ENCODE measurements at places on chromosomes 12 and 14.

- DNase-seq, result no peak
Measured at GRCh38 chr14:22412926-22413411, 176.1 kb downstream of the DAD1 start.

GRCh38 chr14:32413967-32414640 lies 85.0 kb downstream of the AKAP6 start:
- DNase-seq, result no peak

DNA sequence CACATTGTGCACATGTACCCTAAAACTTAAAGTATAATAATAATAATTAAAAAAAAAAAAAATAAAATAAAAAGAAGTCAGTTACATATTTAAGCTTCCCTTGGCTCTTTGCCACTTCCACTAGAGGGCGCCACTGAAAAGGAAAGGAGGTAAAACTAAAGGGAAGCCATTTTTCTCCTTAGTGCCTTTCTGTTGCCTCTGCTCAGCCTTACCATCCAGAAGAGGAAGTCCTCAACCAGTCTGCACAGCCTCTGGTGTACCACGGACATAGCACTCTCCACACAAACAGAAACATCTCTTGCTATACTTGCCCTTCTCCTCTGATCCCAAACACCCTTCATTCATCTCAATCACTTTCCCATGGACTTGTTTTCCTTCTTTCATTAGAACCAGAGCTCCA lies 169.0 kb upstream of the EEA1 start:
- DNase-seq, result peak; percentile 67

GRCh38 chr12:129067491-129067890 lies 214.2 kb downstream of the GLT1D1 start:
- DNase-seq, result no peak

DNA sequence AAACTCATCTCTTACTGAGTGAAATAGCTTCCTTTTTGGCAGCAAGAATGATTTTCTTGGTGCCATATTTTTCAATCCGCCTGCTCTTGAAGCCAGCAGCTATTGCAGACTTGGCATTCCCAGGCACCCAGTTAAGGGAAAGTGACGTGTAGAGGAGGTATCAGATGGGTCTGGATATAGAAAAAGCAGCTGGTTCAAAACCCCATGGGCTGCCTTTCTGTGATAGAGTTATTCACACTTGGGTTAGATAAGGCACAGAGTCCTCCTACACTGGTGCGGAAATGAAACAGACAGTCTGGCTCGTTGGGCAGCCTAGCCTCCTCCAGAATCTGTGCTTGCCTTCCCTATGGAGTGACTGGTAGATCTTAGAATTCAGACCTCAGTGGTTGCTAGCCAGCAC lies 62.2 kb downstream of the PTPN11 start:
- no peak for DNase-seq

GRCh38 chr12:16323638-16324037 lies 23.8 kb upstream of the MGST1 start:
- DNase-seq, result no peak

DNA sequence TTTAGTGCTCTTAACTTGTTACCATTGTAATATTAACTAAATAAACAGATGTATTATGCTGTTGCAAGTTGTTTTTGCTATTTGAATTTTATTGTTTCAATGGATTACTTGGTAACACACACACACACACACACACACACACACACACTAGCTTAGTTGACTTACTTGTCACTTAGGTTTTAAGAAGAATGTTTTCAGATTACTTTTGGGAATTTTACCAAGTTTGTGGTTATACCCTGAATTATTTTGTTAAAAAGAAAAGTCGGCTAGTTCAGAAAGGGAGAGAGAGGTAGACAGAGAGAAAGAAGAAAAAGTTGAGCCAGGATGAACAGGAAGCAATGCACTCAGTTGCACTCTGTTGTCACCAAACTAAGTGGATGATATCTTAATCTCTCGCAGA lies 5.3 kb downstream of the SSTR1 start:
- DNase-seq, result no peak

- DNase-seq, result no peak
Measured at GRCh38 chr12:57716305-57716704, 22.2 kb downstream of the AGAP2 start.

- DNase-seq, result no peak
Measured at GRCh38 chr12:176321-177181, 37.4 kb downstream of the SLC6A12 start.

DNA sequence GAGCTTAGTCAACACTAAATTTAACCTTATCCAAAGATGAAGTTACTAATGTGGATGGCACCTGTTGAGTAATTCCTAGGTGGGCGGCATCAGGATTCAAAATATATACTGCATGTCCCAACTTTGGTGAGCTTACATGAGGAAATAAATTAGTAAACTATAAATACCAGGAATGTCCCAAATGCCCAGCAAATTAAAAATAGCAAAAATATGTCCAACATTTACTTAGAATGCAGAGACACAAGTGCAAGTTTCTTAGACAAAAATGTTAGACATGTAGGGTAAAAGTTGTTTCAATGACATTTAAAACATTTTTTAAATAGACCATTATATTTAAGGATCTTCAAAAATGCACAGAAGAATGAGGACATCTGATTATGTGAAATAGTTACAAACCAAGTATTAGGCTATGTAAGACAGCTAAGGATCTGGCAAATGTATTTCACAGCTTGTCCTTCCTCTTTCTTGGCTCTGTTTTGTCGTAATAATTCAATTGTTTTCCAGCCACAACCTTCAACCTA lies 115.9 kb downstream of the NAV3 start:
- no peak for DNase-seq

GRCh38 chr14:43157661-43158060 lies 1349.4 kb downstream of the FSCB start:
- no peak for DNase-seq

GRCh38 chr12:131131808-131132117 lies 178.1 kb downstream of the ADGRD1 start:
- DNase-seq, result no peak

DNA sequence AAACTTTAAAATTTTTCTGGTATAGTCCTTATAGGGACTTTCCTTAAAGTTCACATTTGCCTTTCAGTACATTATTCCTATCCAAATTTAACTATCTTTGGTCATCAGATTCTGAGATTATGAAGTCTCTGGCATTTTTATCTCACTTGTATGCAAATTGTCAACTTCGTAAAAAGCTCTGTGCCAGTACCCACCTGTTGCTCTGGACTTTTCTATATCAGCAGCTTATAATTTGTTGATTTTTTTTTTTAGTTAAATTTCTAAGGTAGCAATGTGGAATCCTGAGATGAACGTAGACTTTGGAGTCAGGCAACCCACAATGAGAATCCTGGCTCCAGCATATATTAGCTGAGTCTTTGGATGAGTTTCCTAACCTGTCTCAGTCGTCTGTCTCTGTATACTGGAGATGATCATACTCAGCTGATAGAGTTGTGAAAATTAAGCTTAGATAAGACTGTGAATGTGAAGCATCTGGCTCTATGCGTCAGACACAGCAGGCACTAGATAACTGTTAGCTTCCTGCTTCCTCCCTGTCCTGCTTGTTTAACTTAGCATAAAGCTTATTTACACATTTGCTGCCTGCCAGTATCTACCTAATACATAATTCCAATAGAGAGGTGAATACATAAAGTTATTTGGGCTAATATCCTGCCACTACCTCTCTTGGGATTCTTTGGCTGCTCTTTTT lies 59.8 kb downstream of the MARK3 start:
- DNase-seq, result no peak

GRCh38 chr14:77109656-77110055 lies 11.6 kb downstream of the CIPC start:
- DNase-seq, result no peak

- DNase-seq, result no peak
Measured at GRCh38 chr14:101561145-101561896, at the start of gene DIO3. Gene DIO3 (plus strand): TSS chr14:101561495.

DNA sequence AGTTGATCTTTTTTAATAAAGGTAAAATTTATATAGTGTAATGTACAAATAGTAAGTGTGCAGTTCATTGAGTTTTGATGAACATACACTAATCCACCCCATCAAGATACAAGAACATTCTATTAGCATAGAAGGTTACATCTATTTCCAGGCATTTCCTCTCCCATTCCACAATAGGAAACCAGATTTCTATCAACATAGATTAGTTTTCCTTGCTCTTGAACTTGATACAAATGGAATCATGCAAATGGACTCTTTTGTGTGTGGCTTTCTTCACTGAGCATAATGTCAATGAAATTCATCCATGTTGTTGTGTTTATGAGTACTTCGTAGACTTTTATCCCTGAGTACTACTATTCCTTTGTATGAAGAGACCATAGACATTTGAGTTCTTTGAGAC lies 10.8 kb downstream of the STYX start:
- DNase-seq, result no peak

- peak; percentile 53 for DNase-seq
Measured at GRCh38 chr12:103503546-103504480, 8.0 kb upstream of the C12orf42 start.

GRCh38 chr14:24277071-24277470 lies 5.7 kb upstream of the RABGGTA start:
- no peak for DNase-seq

GRCh38 chr12:6314776-6315175 lies 4.3 kb downstream of the PLEKHG6 start:
- DNase-seq, result no peak

GRCh38 chr12:40063414-40063813 lies 42.5 kb downstream of the SLC2A13 start:
- DNase-seq, result no peak

DNA sequence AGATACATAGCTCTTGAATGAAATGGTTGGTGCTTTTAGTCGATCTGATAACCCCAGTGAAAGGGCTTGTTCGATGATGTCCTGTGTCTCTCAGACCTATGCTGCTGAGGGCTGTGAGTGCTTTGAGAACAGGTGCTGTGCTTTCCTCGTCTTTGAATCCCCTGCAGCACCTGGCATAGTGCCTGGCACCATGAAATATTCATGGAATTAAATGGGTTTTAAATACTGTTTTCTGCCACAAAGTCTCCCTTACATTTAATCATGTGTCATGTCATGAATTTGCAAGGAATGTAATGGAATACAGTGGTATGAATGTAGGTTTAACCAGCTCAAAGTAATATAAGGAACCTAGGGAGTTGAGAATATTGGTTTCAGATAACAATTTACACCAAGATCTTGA lies 220.5 kb upstream of the PRICKLE1 start:
- DNase-seq, result no peak

DNA sequence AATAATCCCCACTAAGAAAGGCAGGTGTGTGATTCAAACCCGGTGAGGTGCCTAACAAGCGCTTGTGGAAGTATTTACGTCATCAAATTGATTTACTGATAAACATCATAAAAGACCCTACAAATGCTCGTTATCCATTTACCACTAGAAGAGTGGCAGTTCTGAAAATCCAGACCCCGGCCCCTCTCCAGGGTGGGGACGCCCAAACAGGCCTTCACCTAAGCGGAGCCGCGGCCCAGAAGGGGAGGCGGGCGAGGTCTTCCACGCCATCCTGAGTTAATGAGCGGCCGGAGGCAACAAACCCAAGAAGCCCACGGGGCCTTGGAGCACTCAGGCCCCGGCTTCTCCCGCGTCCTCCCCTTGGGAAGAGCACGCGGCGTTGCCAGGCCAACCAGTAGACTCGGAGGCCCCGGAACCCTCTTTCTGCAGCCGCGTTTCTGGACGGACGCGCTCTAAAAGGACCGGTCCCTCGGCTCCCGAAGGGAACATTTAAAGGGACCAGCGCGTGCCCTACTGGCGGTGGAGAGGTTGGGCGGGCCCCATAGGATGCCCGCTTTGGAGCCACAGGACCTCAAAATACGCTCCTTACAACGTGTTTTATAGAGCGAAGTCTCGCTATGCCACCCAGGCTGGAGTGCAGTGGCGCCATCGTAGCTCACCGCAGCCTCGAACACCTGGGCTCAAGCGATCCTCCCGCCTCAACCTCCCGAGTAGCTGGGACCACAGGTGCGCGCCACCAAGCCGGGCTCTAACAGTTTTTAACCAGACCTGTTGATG lies 3.5 kb downstream of the PTPN21 start:
- peak; percentile 26 for DNase-seq

DNA sequence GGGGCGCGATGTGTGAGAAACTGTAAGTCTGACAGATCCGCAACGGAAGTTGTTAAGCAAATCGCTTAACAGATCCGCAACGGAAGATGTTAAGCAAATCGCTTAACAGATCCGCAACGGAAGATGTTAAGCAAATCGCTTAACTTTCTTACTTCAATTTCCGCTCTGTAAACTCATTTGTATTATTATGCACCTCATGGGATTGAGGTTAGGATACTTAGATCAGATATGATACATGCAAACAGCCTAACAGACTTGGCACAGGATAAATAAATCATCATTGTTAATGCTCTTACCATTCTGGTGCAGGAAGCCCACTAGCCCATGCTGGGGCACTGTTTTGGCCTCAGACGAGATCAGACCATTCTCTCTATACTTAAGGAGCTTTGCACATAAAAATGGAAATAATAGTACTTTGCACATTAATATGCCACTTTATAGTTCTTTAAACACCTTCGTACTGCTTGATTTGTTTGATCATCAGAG lies 399 bp downstream of the NCAPD2 start:
- DNase-seq, result no peak

- no peak for DNase-seq
Measured at GRCh38 chr14:94969766-94970165, 187.6 kb downstream of the DICER1 start.
